Lung (tissue), 17 donors: ENCODE measurements at places on chromosomes 13 and 19. TPM values are rescaled to one million over a fixed set of nuclear protein-coding genes. Genes with fewer than 3 reads are reported as not detected.

Gene CRLF1
- 12.8 TPM for polyA plus RNA-seq

Gene MPV17L2
- 28.0 TPM for polyA plus RNA-seq

Gene ZNF234
- polyA plus RNA-seq = 2.6 TPM

Gene OLFM2
- 2.2 TPM for polyA plus RNA-seq

Gene NKPD1
- polyA plus RNA-seq = 0.07 TPM

Gene OR7A5
- polyA plus RNA-seq = not detected

Gene NXNL1
- not detected for polyA plus RNA-seq

Gene ZNF527
- 1.8 TPM for polyA plus RNA-seq

Gene ZNF135
- polyA plus RNA-seq = 2.2 TPM

Gene FSD1
- polyA plus RNA-seq = 0.63 TPM

Gene CBLC
- polyA plus RNA-seq = 5.3 TPM

Gene KLK14
- 1.3 TPM for polyA plus RNA-seq

Gene PTGIR
- 9.6 TPM for polyA plus RNA-seq

Gene GATAD2A
- polyA plus RNA-seq = 36.2 TPM

Gene URAD
- not detected for polyA plus RNA-seq

Gene CYP4F11
- 0.26 TPM for polyA plus RNA-seq

Gene TMEM272
- 0.09 TPM for polyA plus RNA-seq

Gene DLL3
- polyA plus RNA-seq = 0.07 TPM

Gene MAG
- 0.08 TPM for polyA plus RNA-seq

Gene ZNF180
- 4.0 TPM for polyA plus RNA-seq
